ENCODE measurements at places on chromosomes 3 and 15.
A peak's percentile ranks its signal among the peaks of the same experiment; 100 is the strongest.

- no peak for DNase-seq
Measured at GRCh38 chr3:156445117-156446090, 109.5 kb downstream of the SSR3 start.

DNA sequence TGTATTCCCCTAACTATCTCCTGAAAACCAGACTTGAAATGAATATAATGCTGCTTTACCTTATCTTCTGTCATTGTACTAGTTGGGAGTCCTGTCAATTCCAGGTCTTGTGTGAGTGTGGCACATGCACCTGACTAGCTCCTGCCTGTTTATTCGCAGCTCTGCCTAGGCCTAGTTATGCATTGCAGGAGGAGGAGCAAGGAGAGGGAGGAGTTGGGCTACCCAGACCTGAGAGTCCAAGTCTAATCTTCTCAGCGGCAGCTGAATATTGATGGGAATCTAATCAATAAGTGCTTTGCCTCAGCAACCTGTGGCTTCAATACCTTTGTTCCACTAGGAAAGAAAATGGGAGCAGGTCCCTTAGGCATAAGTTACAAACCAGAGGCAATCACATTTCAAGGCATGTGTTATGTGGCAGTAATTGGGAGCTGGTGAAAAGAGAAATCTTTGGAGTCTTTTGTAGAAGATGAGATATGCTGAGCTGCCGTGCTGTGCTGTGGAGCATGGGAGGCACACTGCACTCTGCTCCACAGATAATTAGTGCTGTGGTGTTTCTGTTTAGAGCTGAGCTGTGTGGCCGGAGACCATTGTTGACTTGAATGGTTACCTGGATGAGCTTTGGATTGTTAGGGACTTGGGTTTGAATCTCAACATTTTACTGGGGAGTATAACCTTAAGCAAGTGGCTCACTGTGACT lies at the start of gene SLC2A2:
Gene SLC2A2, minus strand, starts transcription at position 124 of the 697 bp plus-strand sequence. Its CDS starts 50 bp downstream, at position 74.
- DNase-seq: no peak

- no peak for DNase-seq
Measured at GRCh38 chr3:127431066-127431465, 143.2 kb upstream of the PRR20G start.

GRCh38 chr3:40456279-40456939 lies 730 bp upstream of the RPL14 start:
- no peak for DNase-seq

DNA sequence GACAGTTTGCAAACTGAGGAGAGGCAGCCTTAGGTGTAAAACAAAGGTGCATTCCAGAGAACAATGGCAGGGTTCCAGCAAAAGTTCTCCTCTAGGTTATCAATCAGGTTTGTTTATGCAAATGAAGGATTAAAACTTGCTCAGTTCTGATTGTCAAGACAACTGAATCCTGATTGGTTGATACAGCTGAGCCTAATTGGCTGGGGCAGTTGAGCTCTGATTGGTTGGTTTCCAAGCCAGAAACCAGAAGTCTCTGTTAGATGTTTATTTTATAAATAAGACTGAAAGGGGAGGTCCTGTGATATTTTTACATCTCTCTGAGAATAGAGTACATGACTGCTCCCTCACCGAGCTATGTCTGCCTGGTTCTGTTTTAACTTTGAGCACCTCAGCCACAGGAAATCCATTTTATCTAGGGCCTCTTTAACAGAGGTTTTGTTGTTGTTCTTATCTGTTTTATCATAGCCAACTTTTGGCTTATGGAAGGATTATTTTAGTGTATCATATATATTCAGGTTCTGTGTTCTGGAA lies 37.8 kb downstream of the PPM1L start:
- no peak for DNase-seq

GRCh38 chr3:127421943-127422662 lies 134.3 kb upstream of the PRR20G start:
- no peak for DNase-seq

- no peak for DNase-seq
Measured at GRCh38 chr3:185215873-185216606, 37.8 kb downstream of the EHHADH start.

DNA sequence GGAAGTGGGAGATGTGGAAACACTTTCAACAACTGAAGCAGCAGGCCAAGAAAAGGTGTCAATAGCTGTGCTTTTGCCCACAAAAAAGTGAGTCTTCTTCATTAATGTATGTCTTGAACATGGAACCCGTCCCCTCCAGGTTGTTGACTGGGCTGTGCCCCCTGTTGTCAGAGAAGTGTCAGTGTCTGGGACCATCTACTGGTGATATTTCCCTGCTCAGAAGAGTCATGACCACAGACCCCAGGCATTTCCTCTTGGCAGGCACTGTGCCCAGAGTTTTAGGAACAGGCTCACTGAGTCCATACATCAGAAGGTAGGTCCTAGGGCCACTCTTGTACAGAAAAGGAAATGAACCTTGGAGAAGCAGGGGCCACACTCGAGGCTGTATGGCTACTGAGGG lies 54.8 kb upstream of the LARS2 start:
- no peak for DNase-seq

- no peak for DNase-seq
Measured at GRCh38 chr3:11794927-11795326, 51.8 kb downstream of the TAMM41 start.

- no peak for DNase-seq
Measured at GRCh38 chr3:134406331-134407238, 32.3 kb upstream of the AMOTL2 start.

- no peak for DNase-seq
Measured at GRCh38 chr3:72203105-72203504, 418.2 kb upstream of the PROK2 start.

GRCh38 chr3:24299246-24299805 lies 195.3 kb downstream of the THRB start:
- DNase-seq: peak; percentile 30

- no peak for DNase-seq
Measured at GRCh38 chr15:39907216-39907615, 12.8 kb downstream of the GPR176 start.

GRCh38 chr3:140627756-140628155 lies 50.1 kb upstream of the TRIM42 start:
- no peak for DNase-seq

DNA sequence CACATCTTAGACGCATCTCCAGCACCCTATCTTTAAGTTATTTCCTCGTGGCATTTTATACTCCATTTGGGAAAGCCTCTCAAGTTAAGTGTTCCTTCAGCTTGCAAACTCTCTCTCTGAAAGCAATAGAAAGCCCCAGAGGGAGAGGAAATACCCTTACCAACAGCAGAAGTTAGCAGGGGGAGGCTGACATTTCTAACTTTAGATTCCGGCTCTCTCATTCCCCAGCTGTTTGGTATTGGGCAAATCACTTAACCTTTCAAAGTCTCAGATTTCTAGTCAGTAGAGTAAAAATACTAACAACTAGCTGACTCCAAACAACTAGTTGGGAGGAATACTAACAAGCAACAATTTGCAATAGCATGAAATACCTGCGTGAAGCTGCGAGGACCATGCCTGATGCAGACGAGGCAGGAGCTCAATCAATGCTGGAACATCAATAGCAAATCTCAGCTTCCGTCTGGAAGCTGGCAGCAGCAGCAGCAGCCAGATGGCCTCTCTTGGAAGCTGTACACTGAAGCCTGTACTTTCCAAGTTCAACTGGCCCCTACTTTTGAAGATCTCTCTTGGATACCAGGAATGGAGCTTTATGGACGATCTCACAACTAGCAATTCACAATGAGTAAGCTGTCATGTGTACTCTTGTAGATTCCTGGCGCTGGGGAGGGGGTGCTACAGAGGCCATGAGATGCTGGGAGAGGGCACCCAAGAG lies 47.8 kb downstream of the THBS1 start:
- DNase-seq: no peak

DNA sequence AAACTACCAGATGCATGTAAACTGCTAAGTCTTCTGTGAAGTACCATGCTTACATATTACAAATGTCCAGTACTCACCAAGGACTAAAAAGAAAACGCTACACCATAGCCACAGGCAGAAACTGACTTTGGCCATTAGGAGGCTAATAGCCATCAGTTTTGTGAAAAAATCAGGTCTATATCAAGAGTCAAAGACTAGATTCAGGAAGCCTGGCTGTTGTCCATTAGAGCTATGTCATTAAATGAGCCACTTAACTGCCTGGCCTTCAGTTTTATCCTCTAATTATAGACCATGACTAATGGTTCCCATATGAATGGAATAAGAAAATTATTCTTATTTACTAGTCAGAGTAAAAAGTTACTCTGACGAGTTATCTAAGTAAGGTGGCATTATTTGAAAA lies 144.1 kb downstream of the VPS13C start:
- no peak for DNase-seq

- DNase-seq: no peak
Measured at GRCh38 chr3:189567322-189567721, 63.9 kb upstream of the TP63 start.

- no peak for DNase-seq
Measured at GRCh38 chr15:40746916-40747418, 8.1 kb downstream of the RMDN3 start.

DNA sequence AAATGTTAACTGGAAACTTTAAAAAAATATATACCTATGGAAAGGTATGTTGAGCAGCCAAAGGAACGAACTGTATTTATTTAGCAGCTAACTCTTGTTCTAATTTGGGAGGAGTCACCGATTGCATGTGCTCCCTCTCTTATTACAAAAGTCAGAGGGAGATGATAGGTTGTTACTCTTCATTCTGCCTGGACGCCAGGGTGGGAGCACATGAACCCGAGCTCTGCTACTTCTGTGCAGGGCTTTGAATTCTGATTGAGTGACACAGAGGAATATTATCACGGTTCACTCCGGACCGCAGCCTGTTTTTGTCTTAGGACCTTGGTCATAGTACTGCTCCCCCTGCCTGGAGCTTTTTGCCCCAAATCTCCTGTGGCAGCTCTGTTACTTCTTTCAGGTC lies 36.9 kb upstream of the LRIG1 start:
- no peak for DNase-seq

DNA sequence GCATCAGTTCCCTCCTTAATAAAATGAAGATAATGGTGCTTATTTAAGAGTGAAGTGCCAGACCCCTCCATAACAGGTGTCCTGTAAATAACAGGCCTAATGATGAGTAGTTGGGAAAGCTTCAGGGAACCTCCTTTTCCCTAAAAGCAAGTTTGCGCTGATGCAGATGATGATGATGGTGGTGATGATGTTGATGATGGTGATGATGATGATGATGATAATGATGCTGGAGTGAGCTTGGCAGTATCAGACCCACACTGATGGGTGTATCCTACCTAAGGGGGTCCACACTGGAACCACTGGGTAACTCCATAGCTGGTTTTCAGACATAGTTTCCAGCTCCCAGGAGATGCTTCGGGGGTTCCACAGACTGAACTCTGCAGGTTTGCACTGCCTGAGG lies 24.4 kb downstream of the MTMR14 start:
- no peak for DNase-seq

DNA sequence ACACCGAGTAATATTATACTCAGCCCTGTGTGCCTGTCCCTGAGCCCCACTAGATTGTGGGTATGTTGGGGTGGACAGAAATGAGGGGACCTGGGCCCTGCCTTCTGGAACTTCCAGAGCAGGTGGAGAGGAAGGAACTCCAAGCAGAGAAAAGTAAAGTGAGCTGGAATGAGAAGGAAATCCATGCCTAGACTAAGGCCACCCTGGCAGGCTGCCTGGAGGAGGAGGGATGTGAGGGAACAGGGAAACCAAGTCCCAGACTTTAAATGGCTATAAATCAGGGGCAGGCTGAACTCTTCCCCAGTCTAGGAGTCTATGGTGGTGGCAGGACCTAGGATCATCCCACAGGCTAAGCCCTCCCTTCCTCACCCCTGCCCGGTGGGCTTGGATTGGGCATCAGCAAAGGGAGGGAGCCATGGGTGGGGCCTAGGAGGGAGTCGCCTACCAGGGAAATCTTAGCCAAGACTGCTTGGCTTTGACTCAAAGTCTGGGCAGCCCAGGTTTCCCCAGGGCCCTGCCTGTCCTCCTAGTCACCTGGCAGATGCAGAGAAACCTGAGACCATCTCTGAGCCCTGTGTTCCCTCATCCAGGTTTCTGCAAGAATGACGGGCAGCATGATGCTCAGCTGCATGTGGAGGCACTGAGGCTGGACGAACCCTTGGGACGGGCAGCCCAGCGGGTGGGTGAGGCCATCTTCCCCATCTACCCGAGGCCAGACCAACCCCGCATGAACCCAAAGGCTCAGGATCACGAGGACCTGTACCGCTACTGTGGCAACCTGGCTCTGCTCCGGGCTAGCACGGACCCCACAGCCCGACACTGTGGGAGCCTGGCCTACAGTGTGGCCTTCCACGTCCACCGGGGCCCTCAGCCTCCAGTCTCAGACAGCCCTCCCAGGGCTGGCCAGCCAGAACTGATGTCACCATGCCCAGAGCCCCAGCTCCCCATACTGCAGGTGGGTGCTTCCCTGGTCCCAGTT lies 15.6 kb upstream of the STRA6 start:
- no peak for DNase-seq

DNA sequence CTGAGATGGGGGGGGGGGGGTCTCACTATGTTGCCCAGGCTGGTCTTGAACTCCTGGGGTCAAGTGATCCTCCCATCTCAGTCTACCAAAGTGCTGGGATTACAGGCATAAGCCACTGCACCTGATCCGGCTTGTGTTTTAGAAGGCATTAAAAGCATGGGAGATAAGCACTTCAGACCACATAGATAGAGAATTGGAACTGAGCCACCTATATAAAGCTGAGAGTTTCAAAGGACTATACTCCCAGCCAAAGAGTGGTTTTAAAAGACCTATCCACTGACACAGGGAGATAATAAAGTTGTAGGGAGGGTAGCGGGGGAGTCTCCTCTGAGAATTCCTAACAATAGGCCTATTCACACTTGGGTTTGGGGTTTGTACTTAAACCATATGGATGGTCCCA lies 34.8 kb downstream of the DENND4A start:
- no peak for DNase-seq

DNA sequence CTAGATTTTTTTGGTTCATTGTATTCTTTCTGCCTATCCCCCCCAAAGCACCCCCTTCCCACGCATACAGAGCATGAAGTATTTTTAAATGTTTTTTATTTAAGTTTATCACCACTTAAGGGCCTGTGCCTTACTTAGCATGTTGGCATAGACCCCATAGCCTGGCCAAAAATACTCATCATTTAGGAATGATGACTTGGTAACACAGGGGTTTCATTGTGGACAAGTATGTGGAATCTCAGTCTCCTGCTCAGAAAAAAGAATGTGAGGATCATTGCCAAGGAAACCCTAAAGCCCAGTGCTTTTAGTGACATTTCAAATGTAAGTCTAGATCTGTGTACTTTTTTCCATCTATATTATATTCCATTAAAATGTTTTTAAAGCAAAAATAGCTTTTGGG lies 146.3 kb downstream of the ALCAM start:
- peak; percentile 63 for DNase-seq

- no peak for DNase-seq
Measured at GRCh38 chr3:197833930-197834715, 43.1 kb downstream of the LRCH3 start.

GRCh38 chr15:28033443-28033842 lies 65.7 kb downstream of the OCA2 start:
- DNase-seq: no peak
